ENCODE measurements at places on chromosomes 6 and 20.

DNA sequence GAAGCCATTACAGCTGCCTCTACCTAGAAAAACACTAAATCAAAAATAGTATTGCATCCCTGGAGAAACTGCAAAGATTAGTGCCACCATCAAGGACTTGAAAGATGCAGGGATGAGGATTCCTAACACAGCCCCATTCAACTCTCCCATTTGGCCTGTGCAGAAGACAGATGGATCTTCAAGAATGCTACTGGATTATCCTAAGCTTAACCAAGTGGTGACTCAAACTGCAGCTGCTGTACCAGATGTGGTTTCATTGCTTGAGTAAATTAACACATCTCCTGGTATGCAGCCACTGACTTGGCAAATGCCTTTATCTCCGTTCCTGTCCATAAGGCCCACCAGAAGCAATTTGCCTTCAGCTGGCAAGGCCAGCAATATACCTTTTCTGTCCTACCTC is 117.4 kb downstream of the TBC1D32 start:
- DNase-seq: no peak

DNA sequence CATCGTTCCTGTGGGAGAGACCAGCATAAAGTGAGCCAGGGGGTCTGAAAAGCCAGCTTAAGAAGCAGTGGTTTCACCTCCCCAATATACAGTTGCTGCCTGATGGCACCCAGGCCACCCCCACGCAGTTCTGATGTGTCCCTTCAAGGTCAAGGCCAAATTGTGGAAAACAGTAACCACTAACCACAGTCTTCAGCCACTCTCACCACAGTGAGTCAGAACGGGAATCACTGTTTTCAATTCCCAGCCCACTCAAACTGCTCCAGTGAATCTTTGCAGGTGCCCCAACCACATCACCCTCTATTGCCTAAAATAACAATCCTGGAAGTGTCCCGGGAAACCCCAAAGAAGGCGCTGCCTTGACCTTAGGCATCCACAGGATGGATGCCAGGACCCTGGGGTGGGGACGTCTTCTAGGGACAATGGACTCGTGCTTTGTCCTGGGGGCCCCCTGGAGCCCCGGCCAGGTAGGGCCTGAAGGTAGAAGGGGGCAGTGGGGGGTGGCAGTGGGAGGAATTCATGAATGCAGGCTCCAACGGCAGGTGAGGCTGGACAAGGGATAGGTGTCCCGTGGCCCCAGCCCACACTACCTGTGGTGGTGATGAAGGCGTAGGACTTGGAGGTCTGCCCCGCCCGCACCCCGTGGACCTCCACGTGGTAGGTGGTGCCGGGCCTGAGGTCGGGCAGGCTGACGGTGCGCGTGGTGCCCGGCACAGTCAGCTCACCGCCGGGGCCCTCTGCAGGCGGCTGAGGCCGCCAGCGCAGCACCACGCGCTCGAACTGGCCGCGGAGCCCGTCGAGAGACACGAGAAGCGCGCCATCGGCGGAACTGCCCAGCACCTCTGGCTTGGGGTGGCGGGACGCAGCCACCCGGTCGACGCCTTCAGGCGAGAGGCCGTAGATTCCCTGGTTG is 22.2 kb downstream of the TNXB start:
- peak; percentile 39 for DNase-seq

DNA sequence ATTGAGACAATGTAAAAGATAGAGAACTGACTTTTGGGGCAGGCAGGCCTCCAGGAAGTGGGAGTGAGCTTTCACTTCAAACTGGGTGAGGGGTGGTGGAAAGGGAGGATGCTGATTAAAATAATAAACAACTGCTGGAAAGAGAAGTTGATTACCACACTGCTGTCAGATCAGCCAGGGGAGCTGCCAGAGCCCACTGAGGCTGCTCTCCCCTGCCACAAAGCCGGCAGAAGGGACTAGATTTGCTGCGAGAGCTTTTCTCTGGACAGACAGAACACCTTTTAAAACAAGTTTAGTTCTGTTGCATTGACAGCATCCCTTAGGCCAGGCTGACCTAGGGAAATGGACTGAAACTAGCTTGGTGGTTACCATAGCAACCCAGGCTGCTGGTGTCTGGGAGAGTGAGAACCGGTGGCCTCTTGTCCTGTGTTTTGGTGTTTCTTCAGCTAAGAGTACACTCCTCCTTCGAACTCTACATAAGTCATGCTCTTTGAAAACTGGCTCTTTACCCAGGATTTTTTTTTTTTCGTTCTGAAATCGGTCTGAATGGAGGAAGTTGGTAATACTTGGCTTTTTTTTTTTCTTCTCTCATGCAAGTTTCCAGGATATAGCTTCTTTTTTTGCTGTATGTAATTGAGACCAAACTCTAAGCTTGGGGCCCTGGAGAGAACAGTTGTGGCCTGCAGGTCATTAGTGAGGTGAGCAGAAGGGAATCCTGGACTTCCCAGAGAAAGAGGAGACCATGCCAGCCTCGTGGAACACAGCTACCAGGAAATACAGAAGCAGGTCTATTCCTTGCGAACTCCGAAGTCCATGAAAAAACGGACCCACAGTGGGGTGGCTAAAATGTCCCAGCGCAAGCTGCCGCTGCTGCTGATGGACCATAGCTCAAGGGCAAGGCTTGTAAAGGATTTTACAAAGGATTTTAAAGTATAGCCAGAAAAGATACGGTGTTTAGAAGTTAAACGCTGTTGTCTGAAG is 374.4 kb downstream of the UTRN start:
- DNase-seq: peak; percentile 54

DNA sequence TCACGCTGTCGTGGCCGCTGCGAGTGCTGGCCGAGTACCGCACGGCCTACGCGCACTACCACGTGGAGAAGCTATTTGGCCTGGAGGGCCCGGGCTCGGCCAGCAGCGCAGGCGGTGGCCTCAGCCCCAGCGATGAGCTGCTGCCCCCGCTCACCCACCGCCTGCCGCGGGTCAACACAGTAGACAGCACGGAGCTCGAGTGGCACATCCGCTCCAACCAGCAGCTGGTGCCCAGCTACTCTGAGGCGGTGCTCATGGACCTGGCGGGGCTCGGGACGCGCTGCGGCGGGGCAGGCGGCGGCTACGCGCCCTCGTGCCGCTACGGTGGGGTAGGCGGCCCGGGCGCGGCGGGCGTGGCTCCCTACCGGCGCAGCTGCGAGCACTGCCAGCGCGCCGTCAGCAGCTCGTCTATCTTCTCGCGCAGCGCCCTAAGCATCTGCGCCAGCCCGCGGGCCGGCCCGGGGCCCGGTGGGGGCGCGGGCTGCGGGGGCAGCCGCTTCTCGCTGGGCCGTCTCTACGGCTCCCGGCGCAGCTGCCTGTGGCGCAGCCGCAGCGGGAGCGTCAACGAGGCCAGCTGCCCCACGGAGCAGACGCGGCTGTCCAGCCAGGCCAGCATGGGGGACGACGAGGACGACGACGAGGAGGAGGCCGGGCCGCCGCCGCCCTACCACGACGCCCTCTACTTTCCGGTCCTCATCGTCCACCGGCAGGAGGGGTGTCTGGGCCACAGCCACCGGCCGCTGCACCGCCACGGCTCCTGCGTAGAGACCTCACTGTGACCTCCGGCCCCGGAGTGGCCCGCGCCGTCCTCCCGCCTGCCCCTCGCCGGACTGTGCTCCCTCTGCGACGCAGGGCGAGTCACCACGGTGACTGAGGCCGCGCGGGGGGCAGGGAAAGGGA is 5.7 kb downstream of the TMEM151B start:
- DNase-seq: peak; percentile 64

- no peak for DNase-seq
Measured at GRCh38 chr6:165660857-165661663, 2.0 kb downstream of the PDE10A start.

DNA sequence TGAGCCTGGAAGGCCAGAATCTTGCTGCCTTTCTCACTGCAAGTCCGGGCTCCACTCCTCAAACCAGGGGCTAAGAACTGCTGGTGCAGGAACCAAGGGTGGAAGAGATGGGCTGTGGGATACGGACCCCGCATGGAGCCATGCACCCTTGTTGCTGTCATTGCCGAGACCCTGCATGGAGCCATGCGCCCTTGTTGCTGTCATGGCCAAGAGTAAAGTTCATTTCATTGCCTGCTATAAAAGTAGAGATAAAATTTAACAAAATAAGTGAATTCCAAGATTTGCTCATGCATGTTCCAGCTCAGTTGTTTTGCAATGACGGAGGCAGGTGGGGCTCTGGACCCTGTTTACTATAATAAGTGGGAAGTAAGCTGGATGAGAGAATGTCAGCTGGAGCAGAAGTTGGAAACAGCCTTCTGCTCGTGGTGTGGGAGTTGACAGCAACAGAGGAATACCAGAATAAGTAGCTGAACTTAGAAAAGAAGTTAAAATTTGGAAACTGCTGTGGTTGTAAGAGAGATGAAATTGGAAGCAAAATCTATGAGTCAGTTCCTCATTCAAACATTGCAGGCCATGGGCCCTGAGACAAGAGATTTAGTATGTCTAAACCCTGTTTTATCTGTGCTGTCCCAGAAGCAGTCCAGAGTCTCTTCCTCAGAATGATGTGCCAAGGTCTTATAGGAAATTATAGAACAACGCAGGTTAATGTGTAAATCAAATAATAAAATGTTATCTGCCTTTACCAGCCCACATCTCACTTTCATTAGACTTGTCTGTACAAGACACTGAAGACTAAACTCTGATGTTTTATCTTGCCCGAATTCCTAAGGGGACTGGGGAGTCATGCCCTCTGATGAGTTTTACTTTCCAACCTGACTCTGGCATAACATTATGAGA is 15.8 kb upstream of the THBS2 start:
- DNase-seq: no peak

GRCh38 chr20:2873747-2874041 is 413 bp downstream of the PTPRA start:
- peak; percentile 87 for DNase-seq

DNA sequence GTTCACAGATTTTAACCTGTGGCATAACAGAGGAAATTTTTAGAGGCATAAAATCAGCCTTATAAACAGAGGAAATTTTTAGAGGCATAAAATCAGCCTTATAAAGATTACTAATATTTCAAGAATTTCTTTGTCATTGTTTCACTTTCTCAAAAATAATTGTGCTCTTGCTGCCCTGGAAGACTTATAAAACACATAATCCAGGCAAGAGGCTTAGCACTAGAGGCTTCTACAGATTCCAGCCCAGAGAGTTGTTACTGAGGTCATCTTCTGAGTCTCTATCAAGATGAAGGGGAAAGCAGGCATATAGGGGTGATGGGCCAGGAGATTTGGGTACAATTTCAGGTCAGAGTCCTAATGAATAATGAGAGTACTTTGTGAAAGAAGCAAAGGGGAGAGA is 85.7 kb downstream of the RFPL4B start:
- no peak for DNase-seq

GRCh38 chr20:59462249-59462648 is 142.1 kb upstream of the PHACTR3 start:
- DNase-seq: no peak

- DNase-seq: peak; percentile 70
Measured at GRCh38 chr6:82227770-82228169, 19.8 kb downstream of the IBTK start.

GRCh38 chr20:17644451-17644850 is 37.6 kb downstream of the RRBP1 start:
- no peak for DNase-seq

DNA sequence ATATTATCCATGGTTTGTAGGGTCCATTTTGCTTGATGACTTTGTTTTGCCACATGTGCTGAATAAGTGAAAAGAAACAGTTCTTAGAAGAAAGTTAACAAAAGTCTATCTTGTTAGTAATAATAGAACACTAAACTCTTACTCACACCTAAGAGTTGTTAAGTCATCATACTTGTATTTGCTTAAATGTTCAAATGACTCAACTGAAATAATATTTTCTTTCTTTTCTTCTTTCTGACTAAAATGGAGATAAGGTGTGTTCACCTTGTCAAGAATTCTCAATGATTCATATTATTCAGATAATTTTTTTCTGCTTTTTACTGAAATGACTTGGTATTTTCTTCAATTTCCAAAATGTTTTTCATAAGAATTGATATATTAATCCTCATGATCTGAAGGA is 327.2 kb downstream of the HTR1B start:
- no peak for DNase-seq

GRCh38 chr20:8986631-8987030 is 82.3 kb upstream of the PLCB4 start:
- DNase-seq: no peak

DNA sequence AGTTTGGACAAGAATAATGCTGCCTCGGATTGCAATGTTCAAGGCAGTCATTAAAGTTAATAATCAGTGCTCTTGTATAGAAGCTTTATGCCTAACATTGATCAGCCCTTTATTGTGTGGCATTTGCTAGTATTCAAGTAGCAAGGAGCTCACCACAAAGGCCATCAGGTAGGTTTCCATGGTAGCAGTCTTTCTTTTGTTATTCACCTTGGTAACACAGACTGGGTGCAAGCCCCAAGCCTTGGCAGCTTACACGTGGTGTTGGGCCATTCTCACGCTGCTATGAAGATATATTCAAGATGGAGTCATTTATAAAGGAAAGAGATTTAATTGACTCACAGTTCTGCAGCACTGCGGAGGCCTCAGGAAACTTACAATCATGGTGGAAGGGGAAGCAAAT is 149.3 kb downstream of the ADAT2 start:
- no peak for DNase-seq

DNA sequence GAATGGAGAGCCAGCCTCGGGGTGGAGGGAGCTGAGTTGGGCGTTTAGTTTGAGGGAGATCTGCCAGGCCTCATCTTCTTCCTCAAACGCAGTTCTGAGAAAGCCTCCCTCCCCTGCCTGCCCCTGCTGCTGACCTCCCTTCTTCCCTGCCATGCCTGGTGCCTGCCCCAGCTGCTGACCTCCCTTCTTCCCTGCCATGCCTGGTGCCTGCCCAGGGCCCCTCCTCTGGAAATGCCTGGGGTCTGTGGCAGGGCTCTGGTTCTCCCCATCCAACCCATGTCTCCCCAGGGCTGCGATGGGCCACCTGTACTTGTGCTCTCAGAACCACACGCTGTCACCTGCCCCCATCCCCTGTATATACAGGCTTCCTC is 114.6 kb downstream of the VEGFA start:
- DNase-seq: peak; percentile 43

GRCh38 chr6:105897131-105897530 is 189.0 kb upstream of the PRDM1 start:
- DNase-seq: no peak

- no peak for DNase-seq
Measured at GRCh38 chr6:148479497-148479896, 136.9 kb downstream of the SASH1 start.

DNA sequence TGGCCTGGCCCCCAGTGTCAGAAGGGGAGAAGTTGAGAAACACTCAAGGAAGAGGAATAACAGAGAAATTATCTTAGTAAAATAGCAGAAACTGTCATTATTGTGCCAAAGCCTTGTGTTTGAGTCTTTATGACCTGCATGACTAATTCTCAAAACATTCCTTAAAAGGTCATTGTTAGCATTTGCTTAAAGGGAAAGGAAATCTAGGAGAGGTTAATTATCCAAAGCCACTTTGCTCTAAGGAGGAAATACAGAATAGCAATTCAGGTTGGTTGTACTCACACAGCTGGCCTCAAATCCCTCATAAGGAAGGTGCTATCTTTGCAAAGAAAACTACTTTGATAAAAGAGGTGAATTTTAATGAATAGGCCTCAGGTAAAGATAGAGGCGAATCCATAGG is 516.7 kb downstream of the CBLN4 start:
- DNase-seq: no peak

GRCh38 chr6:14720411-14721102 is 525.3 kb upstream of the JARID2 start:
- no peak for DNase-seq
